ENCODE measurements at places on chromosomes 2 and 18.

DNA sequence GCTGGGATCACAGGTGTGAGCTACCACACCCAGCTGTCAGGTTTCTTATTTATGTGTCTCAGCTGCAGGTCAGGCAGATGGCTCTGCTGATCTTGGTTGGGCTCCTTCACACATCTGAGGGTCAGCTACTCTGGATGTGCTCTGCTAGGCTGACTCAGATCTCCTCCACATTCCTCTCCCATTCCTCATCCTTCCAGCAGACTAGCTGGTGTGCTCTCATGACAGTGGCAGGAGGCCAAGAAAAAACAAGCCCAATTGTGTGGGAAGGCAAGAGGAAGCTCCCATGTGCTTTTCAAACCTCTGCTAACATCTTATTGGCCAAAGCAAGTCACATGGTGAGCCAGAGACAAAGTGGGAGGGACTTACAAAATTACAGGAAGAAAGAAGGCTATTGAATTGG lies 11.7 kb upstream of the MSH6 start:
- peak; percentile 56 for DNase-seq

GRCh38 chr2:64672708-64673107 lies 19.0 kb upstream of the SERTAD2 start:
- DNase-seq = no peak

- DNase-seq = no peak
These were observed 166.0 kb upstream of the STK17B start for GRCh38 chr2:196337208-196337953.

GRCh38 chr2:26542676-26543505 lies 65.0 kb upstream of the OTOF start:
- DNase-seq = no peak

DNA sequence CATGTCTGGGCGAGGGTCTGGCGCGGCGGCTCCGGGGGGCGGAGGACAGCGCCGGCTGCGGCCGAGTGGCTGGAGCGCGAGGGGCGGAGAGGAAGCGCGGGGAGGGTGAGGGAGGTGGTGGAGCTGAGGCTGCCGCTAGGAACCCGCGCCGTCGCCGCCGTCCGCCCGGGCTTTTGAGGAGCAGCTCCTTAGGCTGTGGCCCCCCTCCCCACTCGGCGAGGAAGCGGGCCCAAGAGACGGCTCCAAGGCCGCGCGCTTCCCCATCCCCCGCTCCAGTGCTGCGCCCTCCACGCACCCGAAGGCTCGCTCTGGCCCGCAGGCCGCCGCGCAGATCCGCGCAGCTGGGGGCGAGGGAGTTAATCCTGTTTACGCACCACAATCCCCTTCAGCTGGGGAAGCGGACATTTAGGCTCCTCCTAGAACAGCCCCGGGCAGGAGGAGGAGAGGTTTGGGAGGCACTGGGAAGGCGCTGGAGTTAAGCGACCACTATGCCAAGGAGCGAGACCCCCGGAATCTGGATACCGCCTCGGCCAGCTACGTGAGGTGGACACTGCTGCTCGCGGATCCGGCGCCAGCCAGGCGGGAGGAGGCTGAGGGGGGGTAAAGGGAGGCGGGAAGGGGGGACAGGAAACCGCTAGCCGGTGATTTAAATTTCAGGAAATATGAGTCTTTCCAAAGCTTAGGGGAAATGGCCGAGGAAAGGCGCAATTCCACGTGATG lies at the start of gene CNRIP1:
TSS of gene CNRIP1 (minus strand) at position 552 of the 720 bp plus-strand sequence. CDS start at position 3, 549 bp downstream.
- DNase-seq = peak; percentile 55

GRCh38 chr2:137886083-137886831 lies 78.0 kb upstream of the HNMT start:
- no peak for DNase-seq

- DNase-seq = no peak
These were observed 480.9 kb upstream of the TMEFF2 start for GRCh38 chr2:192675681-192676080.

- DNase-seq = no peak
These were observed 88.3 kb downstream of the ETAA1 start for GRCh38 chr2:67485431-67485830.

DNA sequence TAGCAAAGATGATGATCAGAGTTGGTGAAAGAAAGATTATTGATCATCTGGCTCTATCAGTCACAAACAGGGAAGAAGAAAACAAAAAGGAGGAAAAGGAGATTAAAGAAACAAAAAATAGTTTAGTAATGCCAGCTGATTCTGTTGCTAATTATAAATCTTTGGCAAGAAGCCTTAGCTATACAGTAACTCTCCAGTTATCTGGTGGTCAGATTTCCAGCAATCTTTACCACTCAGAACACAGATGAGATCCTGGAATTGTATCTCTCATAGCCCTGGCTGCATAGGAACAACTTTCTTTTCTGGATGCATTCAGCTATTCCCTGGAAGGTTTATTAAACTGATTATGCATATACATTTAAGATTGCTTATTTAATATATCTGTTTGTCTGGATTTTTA lies 256.8 kb upstream of the ZEB2 start:
- DNase-seq = no peak

GRCh38 chr2:114550895-114551793 lies 108.7 kb downstream of the DPP10 start:
- peak; percentile 61 for DNase-seq

GRCh38 chr2:6828299-6828584 lies 37.5 kb downstream of the CMPK2 start:
- no peak for DNase-seq

GRCh38 chr18:13831864-13832508 lies 8.0 kb downstream of the MC5R start:
- DNase-seq = no peak

DNA sequence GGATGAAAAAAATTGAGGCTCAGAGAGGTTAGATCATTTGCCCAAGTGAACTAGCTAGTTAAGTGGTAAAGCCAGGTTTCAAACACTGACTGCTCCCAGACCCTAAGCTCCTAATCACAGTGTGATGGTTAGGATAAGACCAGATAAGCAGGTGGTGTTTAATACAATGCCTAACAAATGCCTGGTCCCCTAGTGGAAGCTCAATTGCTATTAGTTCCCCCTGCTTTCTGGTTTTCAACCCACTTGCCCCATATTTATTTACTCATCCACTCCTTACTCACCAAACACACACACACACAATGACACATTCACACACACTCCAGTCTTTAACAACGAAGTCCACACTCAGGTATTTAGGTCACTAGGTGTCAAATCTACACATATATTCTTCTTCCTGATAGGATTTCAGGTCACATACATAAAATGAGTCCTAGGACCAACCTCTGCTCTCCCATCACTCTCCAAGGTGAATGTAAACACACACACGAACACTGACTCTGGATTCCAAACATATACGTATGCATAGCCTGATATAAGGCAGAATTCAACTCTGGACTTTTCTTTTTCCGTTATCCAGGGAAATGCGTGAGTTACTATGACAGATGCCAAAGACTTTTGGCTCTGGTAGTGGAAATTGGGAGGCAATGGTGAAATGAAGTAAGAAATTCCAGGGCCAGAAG lies 73.6 kb upstream of the TSPYL6 start:
- no peak for DNase-seq

GRCh38 chr2:161206471-161207032 lies 46.3 kb downstream of the TANK start:
- DNase-seq = no peak

DNA sequence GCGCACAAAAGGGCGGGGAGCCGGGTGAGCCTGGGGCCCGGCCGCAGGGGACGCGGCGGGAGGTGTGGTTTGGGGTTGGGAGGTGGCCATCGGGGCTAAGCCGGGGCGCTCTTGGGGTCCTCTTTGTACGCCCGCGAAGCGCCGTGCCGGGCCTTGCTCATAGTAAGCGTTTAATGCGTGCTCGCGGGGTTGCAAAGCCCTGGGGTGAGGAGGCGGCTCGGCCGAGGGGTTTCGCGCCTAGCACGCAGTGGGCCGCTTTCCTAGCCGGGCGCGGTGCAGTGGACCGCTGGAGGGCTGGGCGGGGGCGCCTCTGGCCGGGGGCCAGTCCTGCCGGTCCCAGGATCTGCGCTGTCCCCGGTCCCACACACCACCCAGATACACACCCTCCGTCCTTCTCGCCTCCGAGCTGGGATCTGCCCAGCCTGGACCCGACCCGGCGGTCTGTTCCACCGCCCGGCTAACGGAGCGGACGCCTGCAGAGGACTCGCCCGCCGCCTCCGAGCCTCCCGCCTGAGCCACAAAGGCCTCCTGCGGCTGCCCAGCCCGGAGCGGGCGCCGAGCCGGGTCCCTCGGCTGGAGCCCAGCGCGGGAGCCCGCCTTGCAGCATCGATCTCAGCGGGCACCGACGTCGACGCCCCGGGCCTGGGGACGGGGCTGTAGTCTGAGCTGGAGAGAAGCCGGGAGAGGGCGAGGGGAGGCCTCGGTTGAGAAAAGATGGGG lies 564 bp downstream of the DPYSL5 start:
- peak; percentile 18 for DNase-seq

- DNase-seq = no peak
These were observed 316 bp downstream of the WDR12 start for GRCh38 chr2:202911203-202911511.

DNA sequence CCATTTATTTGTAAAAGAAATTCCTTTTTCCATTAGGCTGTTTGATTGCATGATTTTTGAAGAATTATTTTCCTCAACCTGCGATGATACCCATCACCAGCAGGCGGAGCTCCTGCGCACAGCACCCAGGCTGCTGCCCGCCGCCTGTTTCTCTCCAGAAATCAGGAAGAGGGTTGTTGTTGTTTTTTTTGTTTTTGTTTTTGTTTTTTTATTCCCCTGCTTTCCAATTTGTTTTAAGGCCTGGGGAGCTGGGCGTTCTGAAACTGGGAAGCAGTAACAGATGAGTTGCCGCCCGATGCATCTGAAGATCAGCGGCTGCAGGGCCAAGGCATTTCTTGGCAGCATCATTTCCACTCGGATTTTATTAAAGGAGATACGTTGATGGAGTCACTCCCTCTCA lies 132.1 kb downstream of the MBP start:
- DNase-seq = peak; percentile 63

GRCh38 chr2:42708179-42708578 lies 55.8 kb downstream of the OXER1 start:
- no peak for DNase-seq

DNA sequence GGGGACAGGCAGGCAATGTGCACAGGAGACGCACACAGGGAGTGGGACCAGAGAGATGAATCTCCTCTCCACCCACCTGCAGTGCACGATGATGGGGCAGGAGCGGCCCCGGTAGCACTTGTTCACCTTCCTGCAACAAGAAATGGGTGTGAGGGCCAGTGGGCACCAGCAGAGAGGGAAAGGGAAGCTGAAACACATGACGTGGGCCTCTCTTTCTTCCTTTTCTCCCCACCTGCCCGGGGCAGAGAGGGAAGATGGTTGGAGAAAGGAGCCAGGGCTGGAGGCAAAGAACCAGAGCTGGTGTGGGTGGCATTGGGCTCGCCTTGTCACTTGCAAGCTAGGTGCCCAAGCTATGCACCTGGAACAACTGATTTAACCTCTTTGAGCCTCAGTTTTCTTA lies 12.2 kb downstream of the DNAJB2 start:
- DNase-seq = peak; percentile 36

DNA sequence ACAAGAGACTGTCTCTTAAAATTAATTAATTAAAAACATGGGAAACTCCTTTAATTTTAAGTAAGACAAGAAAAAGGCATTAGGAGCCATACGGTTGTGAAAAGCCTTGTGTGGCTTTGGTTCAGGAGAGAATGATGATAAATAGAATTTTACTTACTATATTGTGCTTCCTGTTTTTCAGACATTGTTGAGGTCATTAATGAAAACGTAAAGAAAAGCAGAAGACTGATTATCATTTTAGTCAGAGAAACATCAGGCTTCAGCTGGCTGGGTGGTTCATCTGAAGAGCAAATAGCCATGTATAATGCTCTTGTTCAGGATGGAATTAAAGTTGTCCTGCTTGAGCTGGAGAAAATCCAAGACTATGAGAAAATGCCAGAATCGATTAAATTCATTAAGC lies 10.7 kb upstream of the IL1RL2 start:
- no peak for DNase-seq

DNA sequence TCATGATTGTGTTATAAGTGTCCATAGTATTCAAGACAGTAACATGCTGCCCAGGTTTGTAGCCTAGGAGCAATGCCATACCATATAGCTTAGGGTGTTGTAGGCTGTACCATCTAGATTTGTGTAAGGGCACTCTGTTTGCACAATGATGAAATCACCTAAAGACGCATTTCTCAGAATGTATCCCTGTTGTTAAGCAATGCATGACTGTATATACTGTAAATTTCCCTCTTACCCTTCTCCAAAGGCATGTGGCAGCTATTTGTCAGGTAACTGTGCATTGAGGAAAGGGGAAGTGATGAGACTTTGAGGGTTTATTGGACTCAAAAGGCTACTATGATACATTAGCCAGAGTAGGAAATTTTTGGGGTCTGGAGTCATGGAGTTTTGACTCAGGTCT lies 180.8 kb downstream of the VAPA start:
- DNase-seq = no peak

GRCh38 chr18:6625481-6625880 lies 104.0 kb upstream of the ARHGAP28 start:
- no peak for DNase-seq

DNA sequence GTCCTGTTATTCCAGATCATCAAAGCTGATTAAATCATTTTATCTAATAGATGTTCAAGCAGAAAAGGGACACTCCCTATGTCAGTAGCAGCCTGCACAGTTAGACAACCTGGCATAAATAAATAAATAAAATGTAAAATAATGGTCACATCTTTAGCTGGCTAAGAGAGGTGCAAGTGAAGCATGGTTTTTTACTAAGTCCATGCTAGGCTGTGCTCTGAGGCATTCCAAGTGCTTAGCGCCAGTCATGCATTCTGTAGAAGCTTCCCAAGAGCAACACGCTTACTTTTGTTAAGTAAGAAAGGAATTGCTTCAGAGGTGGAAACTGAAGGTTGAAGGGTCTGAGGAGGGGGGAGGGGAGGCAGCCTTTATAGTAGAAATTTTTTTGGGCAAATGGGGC lies 351.2 kb downstream of the CDH2 start:
- no peak for DNase-seq

DNA sequence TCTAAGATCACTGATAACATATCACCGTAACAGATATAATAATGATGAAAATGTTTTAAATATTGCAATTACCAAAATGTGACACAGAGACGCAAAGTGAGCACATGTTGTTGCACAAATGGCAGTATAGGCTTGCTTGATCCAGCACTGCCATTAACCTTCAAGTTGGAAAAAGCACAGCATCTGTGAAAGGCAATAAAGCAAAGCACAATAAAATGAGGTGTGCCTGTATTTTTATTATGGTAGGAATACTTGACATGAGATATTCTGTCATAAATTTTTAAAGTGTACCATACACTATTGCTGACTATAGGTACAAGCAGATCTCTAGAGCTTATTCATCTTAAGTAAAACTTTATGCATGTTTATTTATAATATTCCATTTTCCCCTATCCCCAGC lies 312.2 kb downstream of the PTH2R start:
- DNase-seq = no peak

GRCh38 chr2:33083699-33084387 lies 137.1 kb downstream of the LTBP1 start:
- DNase-seq = no peak

Measured in adrenal gland (tissue), 19 donors.